ENCODE measurements at places on chromosomes 13 and 19.

- DNase-seq, result no peak
Measured at GRCh38 chr19:41682437-41682836, 5.6 kb downstream of the CEACAM7 start.

DNA sequence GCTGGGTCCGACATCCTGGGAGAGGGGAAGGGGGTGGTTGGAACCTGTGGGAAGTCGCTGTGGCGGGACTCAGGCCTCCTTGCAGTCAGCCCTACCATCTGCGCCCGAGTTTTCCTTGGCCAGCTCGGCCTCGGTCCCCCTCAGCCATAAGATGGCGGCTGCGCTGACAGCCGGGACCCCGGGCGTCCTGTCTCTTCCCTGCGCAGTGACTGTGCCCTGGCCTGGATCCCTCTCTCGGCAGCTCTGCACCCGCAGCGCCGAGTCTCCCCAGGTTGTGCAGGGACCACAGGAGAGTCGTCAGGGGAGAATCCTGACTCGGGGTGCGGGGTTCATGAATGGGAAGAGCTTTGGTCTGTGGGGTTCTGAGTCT is 345 bp downstream of the ZNF257 start:
- DNase-seq, result no peak

GRCh38 chr13:100022798-100023197 is 41.2 kb downstream of the ZIC2 start:
- no peak for DNase-seq

DNA sequence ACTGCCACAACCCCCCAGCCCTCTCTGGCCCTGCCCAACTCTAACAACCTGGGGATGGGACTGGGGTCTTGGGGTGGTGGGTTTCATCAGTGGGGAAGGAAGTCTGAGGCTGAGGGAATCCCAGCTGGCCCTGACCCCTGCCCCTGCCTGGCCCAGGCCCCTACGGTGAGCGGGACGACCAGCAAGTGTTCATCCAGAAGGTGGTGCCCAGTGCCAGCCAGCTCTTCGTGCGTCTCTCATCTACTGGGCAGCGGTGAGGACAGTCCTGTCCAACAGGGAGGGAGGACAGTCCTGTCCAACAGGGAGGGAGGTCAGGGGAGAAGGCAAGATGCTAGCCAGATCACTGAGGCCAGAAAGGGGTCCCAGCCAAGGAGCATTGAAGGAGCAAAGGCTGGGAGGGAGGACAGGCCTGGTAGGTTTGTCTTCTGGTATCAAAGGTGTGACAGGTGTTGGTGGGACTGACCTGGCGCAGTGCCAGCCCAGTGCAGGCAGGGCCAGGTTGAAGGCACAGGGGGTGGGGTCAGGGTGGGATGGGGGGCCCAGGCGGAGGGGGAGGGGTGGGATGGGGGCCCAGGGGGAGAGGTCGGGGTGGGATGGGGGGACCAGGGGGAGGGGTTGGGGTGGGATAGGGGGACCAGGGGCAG is 12.1 kb upstream of the LTBP4 start:
- DNase-seq, result no peak

- no peak for DNase-seq
Measured at GRCh38 chr19:37986048-37986750, 79.2 kb downstream of the SIPA1L3 start.

- DNase-seq, result no peak
Measured at GRCh38 chr13:43935878-43936277, 56.2 kb downstream of the LACC1 start.

DNA sequence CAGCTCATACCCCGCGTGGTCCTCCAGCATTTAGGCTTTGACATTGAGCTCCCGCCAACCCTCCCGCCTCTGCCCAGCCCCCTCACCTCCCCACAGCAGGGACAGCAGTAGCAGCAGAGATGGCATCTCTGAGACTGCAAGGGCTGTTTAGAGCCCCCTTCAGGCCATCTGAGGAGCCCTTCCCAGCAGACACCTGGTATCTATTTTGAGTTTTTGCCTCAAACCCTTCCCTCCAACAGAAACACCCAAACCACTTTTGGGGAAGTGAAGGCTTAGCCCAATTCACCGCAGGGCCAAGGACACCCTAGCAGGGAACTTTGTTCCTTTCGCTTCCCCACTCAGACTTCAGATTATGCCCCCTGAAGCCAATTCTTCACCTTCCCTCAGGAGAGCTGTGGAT is 6.3 kb upstream of the ZNF175 start:
- DNase-seq, result no peak

- DNase-seq, result no peak
Measured at GRCh38 chr19:38544569-38545315, 73.0 kb downstream of the MAP4K1 start.

- no peak for DNase-seq
Measured at GRCh38 chr19:32224371-32225244, 120.8 kb upstream of the ZNF507 start.

GRCh38 chr13:21672287-21672680 is 1.4 kb downstream of the FGF9 start:
- DNase-seq, result no peak

GRCh38 chr13:98975822-98976261 is 2.0 kb downstream of the DOCK9 start:
- DNase-seq, result no peak

- peak; percentile 84 for DNase-seq
Measured at GRCh38 chr19:49403404-49404187, 15.5 kb downstream of the KASH5 start.

DNA sequence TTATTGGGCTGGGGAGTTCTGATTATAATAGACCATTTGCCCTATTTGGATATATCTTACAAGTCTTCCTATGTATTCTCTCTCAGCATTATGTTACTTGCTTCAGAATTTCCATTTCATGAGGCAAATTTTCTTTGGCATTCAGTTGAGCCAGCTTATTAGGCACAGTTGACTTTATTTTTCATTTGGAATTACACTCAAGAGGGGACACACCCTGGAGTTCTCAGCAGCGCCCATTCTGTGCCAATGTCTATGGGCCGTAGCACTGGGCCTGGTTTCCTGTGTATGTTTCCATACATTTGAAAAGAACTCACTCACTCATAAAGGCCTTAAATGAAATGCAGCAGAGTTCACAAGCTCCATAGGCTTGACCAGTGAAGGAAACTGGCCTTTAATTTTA is 138.5 kb downstream of the KLF12 start:
- DNase-seq, result no peak

GRCh38 chr13:31749929-31750328 is 10.6 kb downstream of the RXFP2 start:
- no peak for DNase-seq

DNA sequence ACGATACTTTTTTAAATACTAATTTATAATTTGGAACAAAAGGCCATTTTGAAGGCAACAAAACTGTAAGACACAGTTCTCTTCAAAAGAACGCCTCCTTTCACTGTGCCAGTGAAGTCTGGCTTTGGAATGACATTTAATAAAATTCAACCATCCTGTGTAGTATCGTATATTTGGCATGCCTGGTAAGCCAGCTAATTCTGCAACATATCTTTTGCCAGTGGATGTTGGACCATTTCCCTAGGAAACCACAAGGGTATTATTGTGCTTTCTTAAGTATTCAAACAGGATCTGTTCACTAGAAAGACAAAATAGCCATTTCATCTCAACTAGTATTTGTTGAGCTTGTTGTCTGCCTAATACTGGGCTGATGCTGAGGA is 111.6 kb downstream of the RGCC start:
- no peak for DNase-seq

Data from NCI-H1436 (cell line).